ENCODE measurements at places on chromosomes 11 and 22.

DNA sequence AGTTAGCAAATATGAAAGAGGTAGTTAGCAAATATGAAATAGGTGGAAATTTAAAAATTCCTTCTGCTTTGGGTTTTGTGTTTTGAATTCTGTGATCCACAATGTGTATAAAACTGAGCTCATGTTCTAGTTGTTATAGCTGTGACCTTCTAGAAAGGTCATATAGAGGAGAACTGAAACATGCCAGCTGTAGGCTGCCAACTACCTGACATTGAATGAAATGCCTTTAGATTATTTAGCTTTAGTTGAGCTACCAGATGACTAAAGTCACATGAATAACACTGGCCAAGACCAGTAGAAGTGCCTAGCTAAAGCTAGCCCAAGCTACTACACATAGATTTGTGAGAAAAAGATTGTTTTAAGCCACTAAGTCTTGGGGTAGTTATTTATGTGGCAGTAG, 5.8 kb upstream of the TCN1 start:
- no peak for DNase-seq

DNA sequence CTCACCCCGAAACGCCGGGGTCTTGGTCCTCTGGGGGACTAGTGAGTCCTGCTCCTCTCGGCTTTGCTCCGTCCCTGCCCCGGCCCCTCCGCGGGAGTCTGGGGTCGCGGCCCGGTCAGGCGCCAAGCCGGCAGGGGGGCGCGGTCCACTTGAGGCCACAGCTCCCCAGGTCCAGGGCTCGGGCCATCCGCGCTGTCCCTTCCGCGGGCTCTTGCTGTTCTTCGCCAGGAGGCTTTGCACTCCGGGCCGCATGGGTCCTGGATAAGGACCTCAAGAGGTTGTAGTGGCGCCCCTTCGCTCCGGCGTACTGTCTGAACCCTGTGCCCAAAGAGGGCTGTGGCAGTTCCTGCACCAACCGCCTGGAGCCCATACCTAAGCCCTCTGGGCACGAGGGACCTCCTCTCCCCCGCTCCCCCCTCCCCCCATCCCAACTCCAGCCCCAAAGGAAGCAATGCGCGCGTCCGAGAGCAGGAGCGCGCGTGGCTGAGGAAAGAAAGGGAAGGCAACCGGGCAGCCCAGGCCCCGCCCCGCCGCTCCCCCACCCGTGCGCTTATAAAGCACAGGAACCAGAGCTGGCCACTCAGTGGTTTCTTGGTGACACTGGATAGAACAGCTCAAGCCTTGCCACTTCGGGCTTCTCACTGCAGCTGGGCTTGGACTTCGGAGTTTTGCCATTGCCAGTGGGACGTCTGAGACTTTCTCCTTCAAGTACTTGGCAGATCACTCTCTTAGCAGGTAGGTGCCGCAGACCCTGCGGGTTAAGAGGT, at the start of gene ADM:
Gene ADM, plus strand, starts transcription at position 579 of the 767 bp plus-strand sequence. CDS start 628 bp downstream, outside the sequence.
- no peak for DNase-seq

- no peak for DNase-seq
Observed at GRCh38 chr22:31948002-31948401, 3.7 kb downstream of the YWHAH start.

GRCh38 chr22:36673821-36674220, 29.7 kb downstream of the CACNG2 start:
- DNase-seq: no peak

GRCh38 chr11:130720232-130721022, 195.9 kb downstream of the SNX19 start:
- DNase-seq: no peak

GRCh38 chr11:33063326-33063881, 24.0 kb downstream of the TCP11L1 start:
- DNase-seq: no peak

Measured in NCI-H2227 treated with DMSO at 0.1 percent for 48 hours (cell line).